ENCODE measurements at places on chromosomes 7 and 10.

- DNase-seq = peak; percentile 97
These were observed at the start of gene TMEM106B for GRCh38 chr7:12211054-12211710. Gene TMEM106B (plus strand): TSS chr7:12211294. CDS start chr7:12214811, 3,517 bp downstream.

DNA sequence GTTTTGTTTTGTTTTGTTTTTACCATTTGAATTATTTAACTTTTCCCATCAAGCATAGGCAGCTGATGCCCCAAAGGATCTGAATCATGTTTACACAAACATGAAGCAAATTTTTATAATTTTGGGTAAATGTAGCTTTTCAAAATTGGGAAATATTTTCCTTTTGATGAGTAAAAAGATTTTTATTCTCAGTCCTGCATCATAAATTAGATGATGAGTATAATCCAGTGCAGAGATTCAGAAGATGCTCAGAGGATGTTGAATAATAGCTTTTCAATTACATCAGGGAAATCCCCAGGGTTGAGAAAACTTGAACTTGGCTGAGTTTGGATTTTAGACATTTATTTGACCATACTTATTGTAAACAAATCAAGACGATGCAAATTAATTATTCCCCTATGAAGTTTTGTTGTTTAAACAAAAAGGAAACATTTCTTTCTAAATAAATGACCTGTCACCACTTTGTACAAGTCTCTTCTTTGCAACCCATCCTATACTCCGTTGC lies 121.7 kb downstream of the FAM204A start:
- DNase-seq = no peak

- DNase-seq = no peak
These were observed 1120.6 kb downstream of the SORCS1 start for GRCh38 chr10:106043863-106044262.

- DNase-seq = peak; percentile 1
These were observed 34.8 kb downstream of the KLF6 start for GRCh38 chr10:3750006-3750816.

DNA sequence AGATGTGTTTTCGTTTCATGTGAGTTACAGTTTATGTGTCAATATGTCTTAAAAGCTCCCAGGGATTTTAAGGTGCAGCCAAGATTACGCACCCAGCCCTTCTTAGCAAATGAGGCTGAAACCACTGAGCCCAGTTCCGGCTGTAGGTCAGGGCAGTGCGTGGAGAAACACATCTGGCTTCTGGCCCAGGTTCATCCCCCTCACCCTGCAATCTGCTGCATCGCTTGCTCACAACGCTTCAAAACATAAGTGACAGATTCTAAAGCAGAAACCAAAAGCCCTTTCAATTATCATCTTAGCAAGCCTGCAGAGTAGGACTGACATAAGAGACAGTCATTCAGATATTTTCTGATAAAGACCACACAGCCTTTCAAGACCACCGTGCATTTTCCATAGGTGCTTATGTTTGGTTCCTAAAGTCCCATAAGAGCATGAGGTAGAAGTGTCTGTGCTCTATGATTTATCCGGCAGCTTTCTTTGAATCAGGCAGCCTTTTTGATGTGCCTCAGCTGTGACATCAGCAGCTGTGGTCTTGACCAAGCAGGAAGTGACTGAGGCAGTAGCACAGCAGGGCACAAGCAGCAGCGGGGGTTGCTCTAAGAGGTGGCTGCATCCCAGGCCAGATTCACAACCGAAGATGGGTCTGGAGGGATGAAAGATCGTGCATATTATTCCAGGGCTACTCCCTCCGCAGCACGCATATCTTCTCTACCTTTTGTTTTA lies 72.1 kb upstream of the LYZL2 start:
- DNase-seq = no peak

DNA sequence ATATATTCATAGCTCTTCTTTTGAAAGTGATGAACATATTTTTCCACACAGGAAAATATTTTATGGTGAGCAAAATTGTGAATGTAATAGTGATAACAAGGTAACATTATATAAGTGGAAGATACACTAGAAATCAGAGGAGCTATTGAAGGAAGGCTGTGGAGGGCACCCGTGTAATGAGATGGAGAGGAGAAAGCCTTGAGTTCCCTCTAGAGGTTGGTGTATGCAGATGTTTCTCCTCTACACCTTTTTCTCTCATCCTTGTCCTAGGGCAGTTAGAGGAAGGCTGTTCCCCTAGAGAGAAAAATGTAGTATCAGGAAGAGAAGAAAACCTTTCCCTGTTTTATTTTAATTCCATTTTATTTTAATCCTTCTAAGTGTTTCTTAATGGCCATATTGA lies 54.6 kb upstream of the NRG3 start:
- no peak for DNase-seq

DNA sequence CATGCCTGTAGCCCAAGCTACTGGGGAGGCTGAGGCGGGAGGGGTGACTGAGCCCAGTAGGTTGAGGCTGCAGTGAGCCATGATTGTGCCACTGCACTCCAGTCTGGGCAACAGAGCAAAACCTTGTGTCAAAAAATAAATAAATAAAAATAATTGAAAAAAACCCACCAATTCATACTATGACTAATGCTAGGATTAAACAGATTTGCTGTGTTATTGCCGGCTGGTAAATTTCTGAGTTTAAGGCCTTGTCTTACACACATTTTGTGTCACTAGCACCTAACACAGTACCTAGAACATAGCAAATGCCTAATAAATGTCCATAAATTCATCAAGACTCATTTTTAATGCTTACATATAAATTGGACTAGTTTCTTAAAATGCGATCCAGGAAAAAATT lies 8.7 kb downstream of the ESYT2 start:
- DNase-seq = no peak

DNA sequence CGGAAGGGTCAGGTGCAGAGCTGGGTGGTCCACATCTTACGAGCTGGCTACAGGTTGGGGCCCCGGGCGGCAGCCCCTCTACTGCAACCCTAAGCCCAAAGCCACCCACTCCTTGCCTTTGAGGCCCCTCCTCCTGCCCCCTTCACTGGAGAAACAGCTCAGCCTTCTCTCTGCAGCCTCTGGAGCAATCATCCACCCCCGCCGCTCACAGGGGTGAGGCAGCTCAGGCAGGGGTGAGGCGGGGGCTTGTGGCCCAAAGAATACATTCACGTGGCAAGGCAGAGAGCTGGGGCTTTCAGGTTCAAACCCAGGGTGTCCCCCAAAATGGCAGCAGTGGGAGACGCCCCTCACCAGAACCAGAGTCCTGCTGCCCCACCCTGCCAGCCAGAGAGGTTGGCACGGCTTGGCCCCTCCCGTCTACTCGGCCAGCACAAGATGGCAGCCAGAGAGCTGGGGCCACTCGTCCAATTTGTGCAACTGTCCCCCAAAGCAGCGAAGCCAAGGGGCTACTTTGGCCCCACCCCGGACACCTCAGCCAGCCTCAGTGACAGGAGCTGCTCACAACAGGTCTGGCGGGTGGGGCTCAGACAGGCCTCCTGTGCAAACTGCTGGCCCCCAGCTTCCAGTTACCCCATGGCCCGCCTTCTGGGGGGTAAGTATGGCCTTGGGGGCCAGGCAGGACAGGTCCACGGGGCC lies 7.2 kb downstream of the GNB2 start:
- no peak for DNase-seq

- no peak for DNase-seq
These were observed 50.4 kb upstream of the PPP2R2D start for GRCh38 chr10:131850383-131850870.

GRCh38 chr10:91077549-91078071 lies 142.9 kb upstream of the PCGF5 start:
- DNase-seq = peak; percentile 64
